ENCODE measurements at places on chromosomes 16 and 17.
A peak's percentile ranks its signal among the peaks of the same experiment; 100 is the strongest.

DNA sequence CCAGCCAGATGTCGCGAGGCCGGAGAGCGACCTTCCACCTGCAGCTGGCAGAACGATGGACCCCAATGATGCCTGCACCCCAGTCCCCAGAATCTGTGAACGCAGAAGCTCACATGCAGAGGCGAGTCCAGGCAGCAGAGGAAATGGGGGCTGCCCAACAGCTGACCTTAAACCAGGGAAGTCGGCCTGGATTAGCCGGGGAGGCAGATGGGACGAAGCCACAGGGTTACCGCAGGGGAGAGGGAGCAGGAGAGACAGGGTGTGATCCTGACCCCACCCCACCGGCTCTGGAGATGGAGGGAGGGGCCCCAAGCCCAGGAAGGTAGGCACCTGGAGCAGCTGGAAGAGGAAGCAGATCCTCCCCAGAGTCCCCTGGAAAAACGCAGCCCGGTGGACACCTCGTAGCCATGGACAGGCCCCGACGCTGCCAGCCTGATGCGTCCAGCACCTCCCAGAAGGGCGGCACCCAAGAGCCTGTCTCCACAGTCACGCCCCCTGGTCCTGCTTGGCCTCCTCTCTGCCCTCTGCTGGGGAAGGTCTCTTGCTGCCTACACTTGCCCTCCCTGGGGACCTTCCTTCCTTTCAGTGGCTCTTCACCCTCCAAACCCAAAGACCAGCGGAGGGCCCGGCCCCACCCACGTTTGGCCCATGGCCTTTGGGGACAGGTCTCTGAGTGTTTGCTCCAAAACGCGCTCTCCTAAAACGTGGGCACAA lies 37.3 kb downstream of the PIEZO1 start:
- peak overlapping the region; percentile 34 for H3K27ac ChIP-seq
- peak; percentile 73 for DNase-seq
- no peak overlapping the region for H3K4me3 ChIP-seq
- H3K4me1 ChIP-seq = no peaks in the 10 kb centered on the region

GRCh38 chr16:24298548-24299167 lies 42.5 kb downstream of the CACNG3 start:
- H3K27me3 ChIP-seq = peaks cover 2% of the 10 kb centered on the region
- H3K27ac ChIP-seq = no peak overlapping the region
- DNase-seq = no peak

- no peak for DNase-seq
- no peak overlapping the region for H3K27ac ChIP-seq
- H3K27me3 ChIP-seq = no peaks in the 10 kb centered on the region
- no peaks in the 10 kb centered on the region for H3K36me3 ChIP-seq
- H3K4me1 ChIP-seq = no peaks in the 10 kb centered on the region
These were observed 503.5 kb downstream of the HS3ST4 start for GRCh38 chr16:26195225-26195624.

- DNase-seq = peak; percentile 12
- no peaks in the 10 kb centered on the region for H3K36me3 ChIP-seq
- H3K27ac ChIP-seq = peak overlapping the region; percentile 84
- H3K4me1 ChIP-seq = peaks cover 4% of the 10 kb centered on the region
- H3K27me3 ChIP-seq = no peaks in the 10 kb centered on the region
These were observed 122.3 kb downstream of the GOSR1 start for GRCh38 chr17:30599428-30600059.

DNA sequence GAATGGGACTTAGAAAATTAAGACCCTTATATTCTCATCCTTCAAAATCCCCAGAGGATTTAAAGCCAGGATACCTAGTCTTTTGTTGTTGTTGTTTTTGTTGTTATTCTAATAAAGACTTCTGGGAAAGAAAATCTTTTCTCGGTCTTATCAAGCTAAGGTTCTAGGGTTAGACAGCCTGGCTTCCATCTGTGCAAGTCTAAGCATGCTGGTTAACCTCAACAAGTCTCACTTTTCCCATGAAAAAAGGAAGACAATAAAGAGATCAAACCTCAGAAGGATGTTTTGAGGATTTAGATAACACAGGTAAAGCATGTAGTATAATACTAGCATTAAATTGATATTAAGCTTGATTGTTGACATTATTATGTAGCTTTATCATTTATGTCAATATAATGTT lies 486.4 kb upstream of the SOX9 start:
- no peak overlapping the region for H3K4me3 ChIP-seq
- DNase-seq = no peak
- H3K4me1 ChIP-seq = no peaks in the 10 kb centered on the region
- H3K27ac ChIP-seq = no peak overlapping the region
- H3K36me3 ChIP-seq = no peaks in the 10 kb centered on the region

GRCh38 chr17:65398040-65398787 lies 163.2 kb downstream of the AXIN2 start:
- H3K4me1 ChIP-seq = no peaks in the 10 kb centered on the region
- peaks cover 4% of the 10 kb centered on the region for H3K27me3 ChIP-seq
- no peak overlapping the region for H3K27ac ChIP-seq
- H3K4me3 ChIP-seq = no peak overlapping the region
- no peak for DNase-seq
- H3K36me3 ChIP-seq = no peaks in the 10 kb centered on the region

DNA sequence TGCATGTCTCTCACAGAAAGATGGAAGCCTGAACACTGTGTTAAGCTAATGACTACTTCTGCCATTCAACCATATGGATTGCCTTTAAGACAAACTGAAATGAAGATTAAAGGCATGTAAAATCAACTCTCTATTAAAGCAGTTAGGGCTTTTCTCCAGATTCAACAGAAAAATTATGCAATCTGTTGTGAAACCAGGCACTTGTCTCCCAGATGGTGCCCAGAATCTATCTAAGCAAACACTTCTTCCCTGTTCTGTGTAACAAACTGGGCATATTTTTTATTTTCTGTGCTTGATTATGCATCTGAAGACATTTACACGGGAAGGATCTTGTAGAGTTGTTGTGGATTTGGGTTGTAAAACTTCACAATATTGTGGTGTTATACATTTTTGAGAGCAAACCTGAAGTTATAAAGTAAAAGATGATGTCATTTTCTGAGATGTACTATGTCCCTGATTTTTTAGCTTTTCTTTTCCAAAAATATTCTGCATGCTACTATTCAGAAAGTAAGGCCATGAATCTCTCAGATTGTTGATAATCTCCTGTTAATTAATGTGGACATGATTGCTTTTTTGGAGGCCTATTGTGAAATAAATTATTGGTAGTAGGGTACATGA lies 1550.3 kb downstream of the CDH8 start:
- no peak overlapping the region for H3K27ac ChIP-seq
- no peak overlapping the region for H3K4me3 ChIP-seq
- H3K36me3 ChIP-seq = no peaks in the 10 kb centered on the region
- no peaks in the 10 kb centered on the region for H3K27me3 ChIP-seq
- no peaks in the 10 kb centered on the region for H3K4me1 ChIP-seq
- DNase-seq = no peak

DNA sequence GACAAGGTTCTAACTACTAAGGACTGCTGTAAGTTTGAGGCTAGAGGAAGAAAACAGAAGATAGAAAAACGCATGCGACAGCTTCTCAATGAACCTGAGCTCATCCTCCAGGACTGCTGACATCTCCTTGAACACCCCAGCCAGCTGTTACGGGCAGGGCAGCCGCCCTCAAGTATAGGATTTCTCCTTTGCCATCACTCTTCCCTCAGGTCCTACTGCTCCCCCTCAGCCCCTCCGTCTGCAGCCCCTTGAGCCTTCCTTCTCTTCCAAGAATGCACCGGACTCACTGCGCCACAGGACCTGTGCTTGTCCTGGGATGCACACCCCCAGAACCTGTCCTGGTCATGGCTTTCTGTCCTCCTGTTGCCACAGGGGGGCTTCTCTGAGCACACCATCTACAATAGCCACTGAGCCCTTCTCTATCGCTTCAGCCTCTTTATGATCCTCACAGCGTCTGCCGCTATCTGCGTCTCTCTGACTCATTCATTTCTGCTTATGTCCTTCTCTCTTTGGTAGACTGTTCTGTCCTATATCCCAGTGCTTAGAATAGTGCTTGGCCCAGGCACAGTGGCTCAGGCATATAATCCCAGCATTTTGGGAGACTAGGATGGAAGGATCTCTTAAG lies 15.7 kb upstream of the XYLT2 start:
- H3K4me1 ChIP-seq = peaks cover 6% of the 10 kb centered on the region
- H3K4me3 ChIP-seq = no peak overlapping the region

GRCh38 chr17:17361867-17362539 lies 58.8 kb downstream of the NT5M start:
- H3K36me3 ChIP-seq = no peaks in the 10 kb centered on the region
- H3K4me3 ChIP-seq = no peak overlapping the region

DNA sequence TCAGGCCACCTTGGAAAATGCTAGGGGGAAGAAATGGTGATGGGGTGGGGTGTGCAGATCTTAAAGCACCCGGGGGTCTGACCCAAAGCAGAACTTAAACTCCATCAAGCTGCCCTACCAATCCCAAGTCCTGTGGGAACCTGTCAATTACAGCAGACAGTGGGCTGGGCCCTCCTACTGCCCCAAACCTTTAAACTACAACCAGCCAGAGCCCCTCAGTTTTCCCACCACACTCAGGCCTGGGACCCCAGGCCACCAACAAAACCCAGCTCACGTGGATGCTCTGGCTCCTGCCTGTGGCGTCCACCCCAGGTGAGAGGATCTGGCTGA lies 2.7 kb downstream of the MYO18A start:
- H3K36me3 ChIP-seq = no peaks in the 10 kb centered on the region
- no peak overlapping the region for H3K4me3 ChIP-seq
- no peaks in the 10 kb centered on the region for H3K27me3 ChIP-seq
- no peak for DNase-seq

GRCh38 chr16:77793417-77793816 lies 5.1 kb downstream of the VAT1L start:
- no peaks in the 10 kb centered on the region for H3K36me3 ChIP-seq
- no peaks in the 10 kb centered on the region for H3K4me1 ChIP-seq
- H3K27me3 ChIP-seq = peaks cover 49% of the 10 kb centered on the region
- no peak for DNase-seq

- no peak overlapping the region for H3K4me3 ChIP-seq
- H3K36me3 ChIP-seq = peaks cover 34% of the 10 kb centered on the region
- peaks cover 3% of the 10 kb centered on the region for H3K4me1 ChIP-seq
- no peaks in the 10 kb centered on the region for H3K27me3 ChIP-seq
These were observed 31.0 kb downstream of the HEATR3 start for GRCh38 chr16:50096791-50097190.

GRCh38 chr17:56172517-56172982 lies 19.3 kb downstream of the ANKFN1 start:
- no peak overlapping the region for H3K4me3 ChIP-seq
- H3K36me3 ChIP-seq = no peaks in the 10 kb centered on the region
- H3K4me1 ChIP-seq = peaks cover 5% of the 10 kb centered on the region
- H3K27ac ChIP-seq = no peak overlapping the region
- DNase-seq = no peak

DNA sequence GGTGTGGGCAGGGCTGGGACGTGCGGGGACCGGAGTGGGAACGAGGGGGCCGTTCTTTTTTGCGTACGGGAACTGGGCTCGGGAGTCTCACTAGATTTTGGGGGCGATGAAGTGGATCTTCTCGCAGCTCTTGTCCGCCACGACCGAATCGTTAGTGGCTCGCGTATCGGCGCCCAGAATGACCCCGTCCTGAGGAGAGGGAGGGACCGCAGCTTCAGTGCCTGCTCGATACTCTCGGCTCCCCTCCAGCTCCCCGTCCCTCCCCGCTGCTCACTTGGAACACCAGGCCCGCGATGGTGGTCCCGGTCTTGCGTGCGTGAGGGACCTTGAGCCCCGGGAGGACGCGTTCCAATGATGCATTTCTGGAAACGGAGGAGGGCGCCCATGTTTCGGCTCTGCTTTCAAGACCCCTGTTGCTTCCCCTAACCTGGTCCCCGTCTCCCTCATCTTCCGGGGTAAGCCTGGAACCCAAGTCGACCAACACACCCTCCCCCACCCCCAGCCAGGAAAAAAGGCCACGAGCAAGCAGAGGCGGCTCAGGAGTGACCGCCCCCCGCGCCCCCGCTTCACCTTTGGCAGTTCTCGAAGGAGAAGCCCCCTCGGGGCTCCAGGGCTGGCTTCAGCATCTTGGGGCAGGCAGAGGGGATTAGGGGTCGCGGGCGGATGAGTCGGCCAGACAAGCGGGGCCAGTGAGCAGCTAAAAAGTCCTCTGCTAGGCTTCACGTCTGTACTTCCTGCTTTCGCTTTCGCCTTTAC lies at the start of gene PSMB10:
Gene PSMB10, minus strand, starts transcription at position 727 of the 756 bp plus-strand sequence. Its CDS starts 101 bp downstream, at position 626.
- H3K27ac ChIP-seq = peak within 1 kb of the TSS; percentile 64
- no peaks in the 10 kb centered on the region for H3K27me3 ChIP-seq
- peaks cover 34% of the 10 kb centered on the region for H3K36me3 ChIP-seq

GRCh38 chr16:51524070-51524469 lies 373.0 kb upstream of the SALL1 start:
- H3K36me3 ChIP-seq = no peaks in the 10 kb centered on the region
- H3K27ac ChIP-seq = no peak overlapping the region
- no peak for DNase-seq
- no peaks in the 10 kb centered on the region for H3K27me3 ChIP-seq
- no peaks in the 10 kb centered on the region for H3K4me1 ChIP-seq
- H3K4me3 ChIP-seq = no peak overlapping the region

- H3K36me3 ChIP-seq = peaks cover 77% of the 10 kb centered on the region
- no peak overlapping the region for H3K27ac ChIP-seq
- no peaks in the 10 kb centered on the region for H3K27me3 ChIP-seq
- DNase-seq = no peak
- H3K4me3 ChIP-seq = no peak overlapping the region
- H3K4me1 ChIP-seq = no peaks in the 10 kb centered on the region
These were observed 27.2 kb downstream of the PLCD3 start for GRCh38 chr17:45104907-45105624.

- no peaks in the 10 kb centered on the region for H3K36me3 ChIP-seq
- no peak overlapping the region for H3K4me3 ChIP-seq
These were observed 49.5 kb downstream of the IRX6 start for GRCh38 chr16:55373489-55373832.

DNA sequence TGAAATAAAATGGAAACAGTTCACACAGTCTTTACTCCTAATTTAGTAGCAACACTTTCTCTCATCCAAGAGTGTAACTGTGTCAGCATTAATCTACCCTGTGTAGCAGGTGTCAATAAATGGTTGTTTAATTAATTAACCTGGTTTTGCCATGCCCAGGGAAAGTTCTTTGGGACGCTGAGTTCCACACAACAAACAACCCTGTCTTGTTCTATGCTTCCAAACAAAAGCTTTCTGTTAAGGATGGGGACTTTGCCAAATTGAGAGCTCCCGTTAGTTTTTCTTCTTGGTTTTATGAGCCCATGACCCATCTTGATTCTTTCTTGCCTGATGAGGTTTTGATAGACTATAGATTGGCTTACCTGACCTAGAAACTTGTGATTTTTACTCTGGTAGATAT lies 530.1 kb downstream of the KCNJ2 start:
- H3K36me3 ChIP-seq = no peaks in the 10 kb centered on the region
- no peak for DNase-seq
- no peaks in the 10 kb centered on the region for H3K27me3 ChIP-seq
- H3K4me3 ChIP-seq = no peak overlapping the region
- no peak overlapping the region for H3K27ac ChIP-seq

GRCh38 chr16:66774981-66775380 lies 23.6 kb upstream of the DYNC1LI2 start:
- no peak overlapping the region for H3K4me3 ChIP-seq
- no peaks in the 10 kb centered on the region for H3K27me3 ChIP-seq
- no peaks in the 10 kb centered on the region for H3K4me1 ChIP-seq
- H3K36me3 ChIP-seq = no peaks in the 10 kb centered on the region

Data from common myeloid progenitor, CD34-positive (primary cell).